Cardiac septum (tissue), 1 donor: ENCODE measurements at places on chromosomes 12 and 14. TPM values are rescaled to one million over a fixed set of nuclear protein-coding genes. Genes with fewer than 3 reads are reported as not detected.

The IFI27 gene
- 147 TPM for total RNA-seq

The ADAM21 gene
- total RNA-seq = 0.54 TPM

The TTC9 gene
- total RNA-seq = 2.9 TPM

The C3AR1 gene
- total RNA-seq = 4.2 TPM

The LPAR5 gene
- 2.6 TPM for total RNA-seq

The GDF3 gene
- total RNA-seq = 0.46 TPM

The CIT gene
- 0.86 TPM for total RNA-seq

The IL31 gene
- total RNA-seq = not detected

The RILPL1 gene
- 85.3 TPM for total RNA-seq

The ARG2 gene
- 1.6 TPM for total RNA-seq

The KITLG gene
- total RNA-seq = 9.0 TPM

The KRT75 gene
- total RNA-seq = not detected

The CACNA2D4 gene
- total RNA-seq = 0.89 TPM

The FSCB gene
- not detected for total RNA-seq

The MYF6 gene
- 1.1 TPM for total RNA-seq

The CMA1 gene
- total RNA-seq = 0.46 TPM

The MMP14 gene
- 26.1 TPM for total RNA-seq

The RAD52 gene
- 9.2 TPM for total RNA-seq

The PLEKHG3 gene
- 22.5 TPM for total RNA-seq

The NPFF gene
- total RNA-seq = not detected

The IRF2BPL gene
- total RNA-seq = 46.0 TPM

The PPM1H gene
- total RNA-seq = 4.0 TPM

The ACAD10 gene
- 30.8 TPM for total RNA-seq

The CD163L1 gene
- 3.1 TPM for total RNA-seq

The POMT2 gene
- total RNA-seq = 19.9 TPM

The GUCY2C gene
- not detected for total RNA-seq

The RBM25 gene
- 42.5 TPM for total RNA-seq

The GPR84 gene
- 0.22 TPM for total RNA-seq

The DAD1 gene
- total RNA-seq = 134 TPM

The BRI3BP gene
- total RNA-seq = 3.4 TPM

The JPH4 gene
- total RNA-seq = 0.19 TPM

The KRT83 gene
- not detected for total RNA-seq
